ENCODE measurements at places on chromosomes 16 and 17. TPM values are rescaled to one million over a fixed set of nuclear protein-coding genes. Genes with fewer than 3 reads are reported as not detected.

DNA sequence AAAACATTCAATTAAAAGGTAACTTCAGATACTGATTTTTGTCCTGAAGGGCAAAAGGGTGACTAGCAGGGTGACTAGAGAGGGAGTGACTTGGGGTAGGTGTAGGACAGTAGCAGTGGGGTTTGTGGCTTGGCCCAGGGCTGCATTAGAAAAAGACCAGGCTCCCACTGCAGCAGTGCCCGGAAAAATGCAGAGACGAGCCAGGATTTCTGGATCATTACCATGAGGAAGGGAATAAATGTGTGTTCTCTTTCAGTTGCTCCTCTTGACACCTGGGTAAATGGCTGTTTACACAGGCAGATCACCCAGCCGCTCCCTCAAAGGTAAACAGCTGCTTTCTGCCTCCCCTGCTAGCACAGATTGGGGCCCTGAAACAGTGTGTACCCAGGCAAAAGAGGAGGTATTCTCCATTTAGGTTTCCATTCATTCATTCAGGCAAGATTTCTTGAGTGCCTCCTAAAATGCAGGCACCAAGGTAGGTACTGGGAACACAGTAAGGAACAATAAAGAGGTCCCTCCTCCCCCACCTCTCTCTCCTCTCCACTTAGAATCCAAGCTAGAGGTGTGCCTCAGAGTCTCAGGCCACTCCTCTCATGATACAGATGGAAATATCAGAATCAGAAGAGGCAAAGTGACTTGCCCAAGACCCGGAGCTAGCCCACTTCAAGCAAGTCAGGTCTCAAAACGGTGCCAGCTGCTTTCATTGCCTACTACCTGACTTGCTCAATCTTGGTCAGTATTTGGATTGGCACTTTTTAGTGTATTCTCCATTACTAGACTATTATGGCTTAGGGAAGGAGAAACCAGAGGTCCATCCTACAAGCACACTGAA, 15.2 kb upstream of the TOX3 start:
- H3K4me3 ChIP-seq, result no peak overlapping the region
- H3K27ac ChIP-seq, result no peak overlapping the region
- no peaks in the 10 kb centered on the region for H3K36me3 ChIP-seq
- H3K27me3 ChIP-seq, result no peaks in the 10 kb centered on the region

- H3K27ac ChIP-seq, result no peak overlapping the region
- no peak for DNase-seq
- H3K4me1 ChIP-seq, result peaks cover 18% of the 10 kb centered on the region
- H3K4me3 ChIP-seq, result no peak overlapping the region
These were observed 14.9 kb downstream of the GLG1 start for GRCh38 chr16:74591876-74592650.

GRCh38 chr17:49146620-49147306, 14.2 kb downstream of the B4GALNT2 start:
- H3K27me3 ChIP-seq, result no peaks in the 10 kb centered on the region
- no peak for DNase-seq
- no peaks in the 10 kb centered on the region for H3K4me1 ChIP-seq
- H3K27ac ChIP-seq, result no peak overlapping the region
- H3K4me3 ChIP-seq, result no peak overlapping the region

GRCh38 chr17:4800462-4801196, 1.5 kb downstream of the C17orf114 start:
- H3K4me1 ChIP-seq, result peaks cover 10% of the 10 kb centered on the region
- H3K4me3 ChIP-seq, result no peak overlapping the region
- no peak for DNase-seq
- no peak overlapping the region for H3K27ac ChIP-seq
- H3K36me3 ChIP-seq, result peaks cover 7% of the 10 kb centered on the region

DNA sequence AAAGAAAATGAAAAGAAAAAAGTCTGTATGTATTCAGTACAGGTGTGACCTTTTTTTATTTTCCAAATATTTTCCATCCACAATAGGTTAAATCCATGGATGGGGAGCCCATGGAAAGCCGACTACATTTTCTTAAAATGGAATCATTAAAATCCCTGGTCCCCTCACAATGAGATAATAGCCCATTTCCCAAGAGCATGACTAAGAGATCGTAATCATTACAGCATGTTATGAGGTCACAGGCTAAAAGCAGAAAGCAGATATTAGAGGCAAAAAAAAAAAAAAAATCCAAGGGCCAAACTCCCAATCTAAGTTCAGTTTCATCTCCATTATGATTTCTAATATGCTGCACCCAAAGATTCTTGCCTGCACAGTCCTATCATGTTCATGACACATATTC, 44.7 kb downstream of the CYTH1 start:
- H3K27me3 ChIP-seq, result no peaks in the 10 kb centered on the region
- no peaks in the 10 kb centered on the region for H3K36me3 ChIP-seq
- no peak overlapping the region for H3K4me3 ChIP-seq
- H3K4me1 ChIP-seq, result peaks cover 26% of the 10 kb centered on the region
- DNase-seq, result no peak

Gene HOXB4
- total RNA-seq, result 11.5 TPM

- H3K27ac ChIP-seq, result peak overlapping the region; percentile 99
- no peaks in the 10 kb centered on the region for H3K27me3 ChIP-seq
- peaks cover 4% of the 10 kb centered on the region for H3K36me3 ChIP-seq
These were observed 611 bp downstream of the SMARCE1 start for GRCh38 chr17:40646791-40647623.

GRCh38 chr17:40699371-40699770, 4.2 kb downstream of the KRT24 start:
- no peaks in the 10 kb centered on the region for H3K36me3 ChIP-seq
- H3K4me1 ChIP-seq, result no peaks in the 10 kb centered on the region
- no peak for DNase-seq
- H3K27me3 ChIP-seq, result no peaks in the 10 kb centered on the region
- no peak overlapping the region for H3K4me3 ChIP-seq
